ENCODE measurements at places on chromosomes 1 and 21.

DNA sequence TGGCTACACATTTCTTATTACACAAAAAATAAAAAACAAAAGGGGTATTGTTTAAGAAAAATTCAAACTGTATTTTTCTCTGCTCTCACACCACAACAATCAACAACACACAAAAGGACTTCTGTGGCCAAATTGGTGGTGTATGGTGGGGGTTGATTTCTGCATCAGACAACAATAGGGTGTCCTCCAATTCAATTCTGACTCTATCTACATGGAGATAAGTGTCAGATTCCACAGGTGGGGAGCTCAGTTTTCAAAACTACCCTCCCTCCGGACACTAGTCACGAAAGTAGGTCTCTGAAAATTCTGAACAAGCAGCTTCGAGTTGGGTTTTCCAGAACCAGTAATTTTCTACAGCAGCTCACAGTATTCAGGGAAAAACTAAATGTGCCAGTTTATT, 744.9 kb upstream of the NCAM2 start:
- DNase-seq = no peak

- DNase-seq = no peak
These were observed 258.9 kb downstream of the HHAT start for GRCh38 chr1:210587566-210587965.

- DNase-seq = no peak
These were observed 18.8 kb downstream of the RHBG start for GRCh38 chr1:156387870-156388173.

- DNase-seq = no peak
These were observed 585.5 kb downstream of the AJAP1 start for GRCh38 chr1:5239911-5240310.

DNA sequence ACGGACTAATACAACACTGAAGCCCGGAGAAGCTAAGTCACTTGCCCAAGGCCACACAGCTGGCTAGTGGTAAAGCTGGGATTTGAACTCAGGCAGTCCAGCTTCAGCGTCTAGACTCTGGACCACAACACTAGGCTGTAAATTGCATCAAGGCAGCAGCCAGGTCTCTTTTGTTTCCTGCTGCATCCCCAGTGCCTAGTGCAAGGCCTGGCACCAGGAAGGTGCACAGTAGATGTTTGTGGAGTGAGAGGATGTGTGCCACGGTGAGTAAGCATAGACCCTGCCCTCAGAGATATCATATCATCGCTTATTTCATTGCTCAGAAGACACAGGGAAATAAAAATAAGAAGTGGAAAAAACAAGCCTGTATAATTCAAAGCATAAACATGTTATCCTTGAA, 40.9 kb downstream of the IGSF21 start:
- DNase-seq = no peak

- DNase-seq = no peak
These were observed at the start of gene SLC27A3 for GRCh38 chr1:153774780-153775457. Gene SLC27A3, plus strand, starts transcription at chr1:153775407. Its CDS starts 91 bp downstream, at chr1:153775498.

DNA sequence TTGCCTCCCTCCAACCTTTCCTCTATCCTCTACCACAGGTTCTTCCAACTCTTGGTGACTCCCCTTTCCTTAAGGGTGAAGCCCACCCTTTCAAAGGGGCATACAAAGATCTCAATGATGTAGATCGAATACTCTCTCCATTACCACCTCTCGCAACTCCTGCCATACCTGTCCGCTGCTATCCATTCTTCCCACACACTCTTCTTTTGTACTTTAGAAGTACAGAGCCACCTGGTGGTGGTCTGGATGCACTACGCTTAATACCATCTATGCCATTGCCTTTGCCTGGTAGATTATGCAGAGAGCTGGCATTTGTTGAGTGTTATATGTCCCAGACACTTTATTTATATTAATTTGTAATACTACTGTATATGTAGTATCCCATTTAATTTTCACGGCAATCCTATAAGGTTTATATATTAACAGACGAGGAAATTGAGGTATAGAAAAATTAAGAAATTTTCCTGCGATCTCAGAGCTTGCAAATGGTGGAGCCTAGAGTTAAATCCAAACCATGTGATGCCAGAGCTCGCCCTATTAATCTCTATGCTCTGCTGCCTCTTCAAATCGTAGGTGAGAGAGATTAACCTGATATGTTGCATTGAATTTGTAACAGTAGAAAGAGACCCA, 22.9 kb downstream of the TSHB start:
- DNase-seq = peak; percentile 14

GRCh38 chr1:16724718-16725438, 15.4 kb upstream of the RNU1-4 start:
- DNase-seq = no peak

DNA sequence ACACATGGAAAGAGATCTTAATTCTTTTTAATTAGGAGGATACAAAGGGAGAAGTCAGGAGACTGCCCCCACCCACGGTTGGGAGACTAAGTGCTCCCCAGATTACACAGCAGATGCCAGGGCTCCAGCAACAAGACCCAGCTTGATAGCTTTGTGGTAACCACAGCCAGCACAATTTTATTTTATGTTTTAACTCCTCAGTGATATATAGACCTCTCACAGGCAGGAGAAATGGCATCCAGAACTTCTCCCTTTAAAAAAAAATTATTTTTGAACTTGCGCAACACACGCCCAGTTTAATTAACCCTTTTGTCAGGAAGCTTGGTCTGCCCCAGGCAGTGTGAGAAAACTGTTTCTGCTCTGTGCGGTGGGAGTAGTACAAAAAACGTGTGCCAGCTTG, 62.6 kb upstream of the ACOT11 start:
- no peak for DNase-seq

- DNase-seq = no peak
These were observed 4.1 kb upstream of the TRAF3IP3 start for GRCh38 chr1:209751627-209752231.

- no peak for DNase-seq
These were observed 441.4 kb downstream of the RPS6KC1 start for GRCh38 chr1:213492161-213493041.

- no peak for DNase-seq
These were observed 1446.8 kb downstream of the NCAM2 start for GRCh38 chr21:22444990-22445389.

DNA sequence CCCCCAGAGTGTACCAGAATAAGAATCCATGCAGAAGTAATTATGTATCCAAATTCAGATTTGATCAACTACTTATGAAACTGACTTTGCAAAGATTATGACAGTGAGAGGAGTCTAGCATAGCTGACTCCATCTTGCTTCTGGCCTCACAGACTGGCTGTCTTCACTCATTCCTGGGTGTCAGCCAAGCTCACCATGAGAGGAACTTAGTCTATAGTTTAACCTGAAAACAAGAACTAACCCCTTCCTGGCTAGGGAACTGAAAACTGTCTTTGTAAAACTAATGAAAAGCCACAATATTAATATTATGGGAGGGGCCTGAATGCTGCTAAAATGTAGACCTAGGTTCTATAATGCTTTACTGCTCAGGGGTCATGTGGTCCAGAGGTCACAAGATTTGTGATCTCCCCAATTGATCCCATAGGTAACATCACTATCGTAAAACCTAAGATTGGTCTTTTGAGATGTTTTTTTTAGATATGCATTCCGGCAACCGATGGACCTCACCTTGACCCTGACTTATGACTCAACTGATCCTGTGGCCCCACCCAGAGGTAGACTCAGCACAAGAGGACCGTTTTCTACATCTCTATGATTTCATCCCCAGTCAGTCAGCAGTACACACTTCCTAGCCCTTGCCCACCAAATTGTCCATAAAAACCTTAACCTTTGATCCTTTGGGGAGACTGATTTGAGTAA, 55.2 kb downstream of the ATP1B1 start:
- no peak for DNase-seq

DNA sequence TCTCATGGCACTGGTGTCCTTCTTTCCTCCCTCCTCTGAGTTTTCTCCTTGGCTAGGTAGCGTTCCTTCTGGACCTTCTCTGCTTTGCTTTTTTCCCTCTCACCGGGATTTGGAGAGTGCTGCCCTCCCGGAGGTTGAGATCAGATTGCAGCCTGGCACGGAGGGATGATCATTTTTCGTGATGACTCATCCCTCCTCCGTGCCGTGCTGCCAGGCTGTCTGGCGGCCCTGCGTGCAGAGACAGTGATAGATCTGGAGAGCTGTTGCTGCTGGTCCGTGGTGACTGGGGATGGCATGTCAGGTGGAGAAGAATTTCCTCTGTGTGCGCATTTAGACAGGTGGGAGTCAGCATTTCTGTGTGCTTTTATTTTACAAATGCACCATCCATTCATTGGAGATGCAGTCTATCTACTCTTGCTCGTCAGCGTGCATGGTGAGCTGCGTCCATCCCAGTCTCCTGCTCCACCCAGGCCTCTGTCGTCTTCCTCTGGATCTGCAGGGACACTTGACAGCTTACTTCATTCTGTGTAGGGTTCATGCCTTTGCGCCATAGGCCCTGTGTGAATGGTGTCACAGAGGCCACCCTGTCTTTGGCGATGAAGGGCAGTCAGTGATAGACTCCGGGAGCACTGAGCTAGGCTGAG, 104.4 kb downstream of the PCBP3 start:
- no peak for DNase-seq

DNA sequence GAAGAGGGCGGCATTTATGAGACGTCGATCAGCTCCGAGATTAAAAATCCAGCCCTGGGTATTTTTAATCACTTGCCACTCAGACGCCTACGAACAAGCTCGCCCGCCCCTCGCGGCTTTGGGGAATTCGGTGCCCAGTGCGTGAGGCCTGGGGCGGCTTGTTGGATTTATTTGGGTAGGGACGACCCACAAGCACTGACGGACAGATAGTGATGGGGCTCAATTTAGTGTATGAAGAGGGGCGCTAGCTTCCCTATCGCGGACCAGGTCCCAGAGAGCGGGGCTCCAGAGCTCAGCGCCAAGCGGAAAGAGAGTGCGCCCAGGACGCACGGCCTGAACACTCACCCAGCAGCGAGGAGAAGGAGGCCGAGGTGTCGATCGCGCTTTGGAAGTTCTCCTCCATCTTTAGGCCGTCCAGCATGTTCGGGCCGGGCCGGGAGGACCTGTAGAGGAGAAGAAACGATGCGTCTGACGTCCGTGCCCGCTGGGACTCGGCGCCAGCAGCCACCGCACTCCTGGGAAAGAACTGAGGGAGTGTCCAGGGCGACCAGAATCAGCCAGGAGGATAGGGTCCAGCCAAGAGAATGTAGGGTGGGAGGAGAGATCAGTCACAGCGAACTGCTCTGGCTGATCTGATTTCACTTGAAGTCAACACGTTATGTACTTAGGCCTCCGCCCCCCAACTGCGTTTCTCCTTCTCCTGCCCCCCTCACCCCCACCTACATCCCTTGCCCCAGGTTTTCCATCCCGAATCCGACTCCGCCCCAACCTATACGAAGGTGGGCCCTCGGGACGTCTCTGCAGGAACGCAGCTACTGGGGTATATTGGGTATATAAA, 1.2 kb downstream of the LMX1A start:
- no peak for DNase-seq

GRCh38 chr1:85134583-85135391, 66.0 kb downstream of the SYDE2 start:
- no peak for DNase-seq

DNA sequence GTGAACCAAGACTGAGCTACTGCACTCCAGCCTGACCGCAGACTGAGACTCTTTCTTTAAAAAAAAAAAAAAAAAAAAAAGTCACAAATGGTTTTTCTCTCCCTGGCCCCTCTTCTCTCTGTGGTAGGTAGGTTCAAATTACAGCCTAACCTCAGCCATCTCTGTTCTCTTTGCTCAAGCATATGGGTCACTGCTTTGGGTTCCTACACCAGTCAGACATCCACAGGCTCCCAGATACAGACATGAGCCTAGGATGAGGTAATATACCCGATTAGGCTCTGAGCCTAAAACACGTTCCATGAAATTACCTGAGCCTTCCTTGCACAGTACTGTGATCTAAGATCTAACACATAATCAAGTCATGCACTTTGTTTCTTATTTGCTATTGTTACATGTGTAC, 90.5 kb upstream of the JAK1 start:
- no peak for DNase-seq

DNA sequence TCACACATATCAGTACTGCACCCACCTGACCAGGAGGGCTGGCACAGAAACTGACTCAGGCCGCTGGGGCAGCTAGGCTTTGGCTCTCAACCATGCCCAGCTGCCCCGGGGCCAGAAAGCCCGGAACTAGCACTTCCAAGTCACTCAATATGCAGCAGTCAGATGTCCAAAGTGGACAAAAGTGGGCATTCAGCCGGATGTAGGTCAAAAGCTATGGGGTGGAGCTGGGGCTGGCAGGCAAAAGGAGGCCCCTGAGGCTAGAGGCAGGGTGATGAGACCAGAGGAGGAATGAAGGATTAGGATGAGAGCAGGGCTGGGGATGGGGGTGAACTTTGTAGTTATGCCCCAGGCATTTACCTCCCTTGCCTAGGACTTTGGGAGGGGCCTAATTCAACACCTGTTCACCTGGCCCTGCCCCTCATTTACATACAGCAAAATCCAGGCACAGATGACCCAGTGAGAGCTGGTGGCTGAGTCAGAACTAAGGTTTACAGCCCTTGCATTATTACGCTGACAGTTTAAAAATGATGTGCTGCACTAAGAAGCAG, 30.7 kb upstream of the EDN2 start:
- no peak for DNase-seq

GRCh38 chr1:186536273-186536890, 75.5 kb upstream of the PDC start:
- DNase-seq = no peak

- no peak for DNase-seq
These were observed 12.0 kb downstream of the OTUD3 start for GRCh38 chr1:19894218-19894617.

GRCh38 chr1:107451715-107452114, 310.9 kb downstream of the NTNG1 start:
- DNase-seq = no peak

DNA sequence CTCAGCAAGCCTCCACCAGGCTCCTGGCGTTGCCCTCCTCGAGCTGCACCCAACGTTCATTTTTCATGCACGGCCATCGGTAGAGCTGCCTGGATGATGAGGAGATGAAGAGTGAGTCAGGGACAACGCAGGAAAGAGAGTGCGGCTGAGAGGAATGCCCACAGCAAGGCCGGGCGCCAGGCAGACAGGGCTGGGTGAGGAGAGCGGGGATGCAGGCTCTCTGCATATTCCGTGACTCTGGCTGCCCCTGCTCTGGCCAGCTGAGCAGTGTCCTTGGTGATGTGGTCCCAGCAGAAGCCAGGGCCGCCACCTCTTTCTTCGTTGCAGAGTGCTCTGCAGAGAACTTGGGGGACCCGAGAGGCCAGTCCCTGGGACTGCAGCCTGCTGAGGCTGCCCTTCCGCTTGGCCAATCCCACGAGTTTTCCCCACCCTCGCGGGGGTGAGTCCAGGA, 10.8 kb downstream of the UMODL1 start:
- no peak for DNase-seq

DNA sequence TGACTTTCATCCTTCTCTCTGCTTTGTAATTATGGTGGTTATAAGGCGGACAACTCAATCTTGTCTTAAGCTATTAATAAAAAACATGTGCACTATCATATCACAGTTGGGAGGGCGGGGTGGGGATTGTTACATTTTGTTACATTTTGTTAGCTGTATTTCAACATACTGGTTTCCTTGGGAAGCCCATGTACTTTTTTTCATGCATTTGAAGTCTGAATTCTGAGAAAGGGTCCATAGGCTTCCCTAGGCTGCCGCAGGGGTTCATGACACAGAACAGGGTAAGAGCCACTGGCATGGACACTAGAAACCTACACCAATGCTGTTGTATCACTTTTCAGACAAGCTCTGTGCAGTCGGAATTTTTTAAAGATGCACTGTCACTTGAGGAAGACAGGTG, 178.8 kb downstream of the ETS2 start:
- no peak for DNase-seq

- DNase-seq = no peak
These were observed 78.4 kb downstream of the AK5 start for GRCh38 chr1:77360256-77360655.

- DNase-seq = no peak
These were observed 36.6 kb upstream of the PTPRC start for GRCh38 chr1:198601936-198602889.
